ENCODE measurements at places on chromosomes 7 and 10. TPM values are rescaled to one million over a fixed set of nuclear protein-coding genes. Genes with fewer than 3 reads are reported as not detected.

DNA sequence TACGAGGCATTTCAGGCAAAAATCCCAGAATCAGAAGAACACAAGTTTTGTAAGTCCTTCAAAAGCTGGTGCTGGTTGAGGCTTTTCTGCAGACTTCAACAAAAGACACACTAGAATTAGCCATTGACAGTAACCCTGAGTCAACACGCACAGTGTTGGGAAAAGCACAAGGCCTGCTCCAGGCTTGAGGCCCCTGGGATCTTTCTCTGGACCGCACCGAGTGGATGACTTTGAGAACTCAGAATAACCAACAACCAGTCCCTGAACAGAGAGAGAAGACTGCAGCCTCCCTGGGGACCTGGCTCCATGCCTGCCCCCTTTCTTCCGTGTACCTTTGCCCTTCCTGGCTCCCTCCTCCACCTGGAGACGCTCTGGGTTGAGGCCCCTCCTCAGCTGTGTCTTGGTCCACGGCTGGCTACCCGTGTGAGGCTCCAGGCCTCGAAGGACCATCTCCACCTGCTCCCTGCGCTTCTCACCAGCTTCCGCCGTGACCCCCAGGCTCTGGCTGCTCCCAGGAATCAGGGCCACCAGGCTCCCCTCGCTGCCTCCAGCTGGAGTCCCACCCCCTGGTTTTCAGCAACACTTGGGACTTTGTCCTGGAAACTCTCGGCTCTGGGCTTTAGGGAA lies 28.4 kb downstream of the DIP2C start:
- no peak for DNase-seq

GRCh38 chr10:107425931-107426553 lies 261.5 kb upstream of the SORCS1 start:
- no peak for DNase-seq

- DNase-seq: peak; percentile 78
Observed at GRCh38 chr7:140646931-140647647, 6.5 kb upstream of the DENND2A start.

- DNase-seq: no peak
Observed at GRCh38 chr10:37572206-37572605, 285.2 kb downstream of the ZNF248 start.

DNA sequence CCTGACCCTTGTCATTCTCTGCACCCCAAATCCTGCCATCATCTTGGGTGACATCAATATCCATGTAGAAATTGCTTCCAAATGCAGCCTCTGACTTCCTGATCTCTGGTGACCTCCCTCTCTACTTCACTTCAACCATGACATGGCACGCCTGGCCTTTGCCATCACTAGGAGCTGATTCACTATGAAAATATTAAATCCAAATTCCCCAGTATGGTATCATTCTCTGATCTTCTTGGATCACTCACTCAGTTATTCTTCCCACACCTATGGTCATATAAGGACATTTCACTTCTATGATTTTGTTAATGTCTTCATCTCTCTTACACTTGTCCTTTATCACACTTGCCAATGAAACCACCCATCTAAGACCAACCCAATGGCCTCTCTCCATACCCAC lies 73.7 kb upstream of the ODAD2 start:
- no peak for DNase-seq

DNA sequence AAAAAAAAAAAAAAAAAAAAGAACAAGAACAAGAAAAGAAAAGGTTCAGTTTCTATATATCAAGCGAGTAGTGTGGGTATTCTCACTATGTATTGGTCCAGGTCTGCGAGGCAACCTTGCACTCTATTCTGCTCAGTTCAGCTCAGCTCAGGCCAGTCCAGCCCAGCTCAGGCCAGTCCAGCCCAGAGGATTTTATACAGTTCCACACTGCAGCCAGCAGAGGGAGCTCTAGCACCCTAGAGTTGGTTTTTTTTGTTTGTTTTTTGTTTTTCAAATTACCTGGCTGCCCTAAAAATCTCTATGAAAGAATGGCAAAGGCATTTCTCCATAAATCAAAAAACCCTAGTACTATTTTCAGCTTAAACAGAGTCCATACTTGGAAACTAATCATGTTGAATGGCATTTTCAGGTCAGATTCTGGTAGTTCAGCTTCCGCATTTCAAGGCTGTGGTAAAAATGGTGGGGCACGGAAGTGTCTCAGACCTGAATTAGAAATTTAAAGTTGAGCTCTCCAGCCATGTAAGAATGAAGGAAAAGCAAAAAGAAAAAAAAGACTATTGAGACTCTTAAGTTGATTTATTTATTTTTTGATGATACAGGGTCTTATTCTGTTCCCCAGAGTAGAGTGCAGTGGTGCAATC lies 55.2 kb upstream of the GSDME start:
- peak; percentile 44 for DNase-seq

Gene MAD1L1
- total RNA-seq: 163 TPM

DNA sequence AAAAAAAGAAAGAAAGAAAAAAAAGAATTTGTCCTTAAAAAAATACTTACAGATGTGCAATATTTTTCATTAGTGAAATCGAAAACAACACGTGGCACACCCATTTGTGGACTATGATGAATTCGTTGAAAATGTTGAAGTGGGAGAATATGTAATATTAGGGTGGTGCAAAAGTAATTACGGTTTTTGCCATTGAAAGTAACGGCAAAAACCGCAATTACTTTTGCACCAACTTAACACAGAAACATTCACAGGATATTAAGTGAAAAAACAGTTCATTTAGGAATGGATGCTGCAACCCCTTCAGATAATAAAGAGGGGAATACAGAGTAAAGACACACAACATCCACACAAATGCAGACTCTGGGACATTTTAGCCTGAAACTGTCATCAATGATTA lies 96.0 kb downstream of the CALN1 start:
- DNase-seq: no peak

DNA sequence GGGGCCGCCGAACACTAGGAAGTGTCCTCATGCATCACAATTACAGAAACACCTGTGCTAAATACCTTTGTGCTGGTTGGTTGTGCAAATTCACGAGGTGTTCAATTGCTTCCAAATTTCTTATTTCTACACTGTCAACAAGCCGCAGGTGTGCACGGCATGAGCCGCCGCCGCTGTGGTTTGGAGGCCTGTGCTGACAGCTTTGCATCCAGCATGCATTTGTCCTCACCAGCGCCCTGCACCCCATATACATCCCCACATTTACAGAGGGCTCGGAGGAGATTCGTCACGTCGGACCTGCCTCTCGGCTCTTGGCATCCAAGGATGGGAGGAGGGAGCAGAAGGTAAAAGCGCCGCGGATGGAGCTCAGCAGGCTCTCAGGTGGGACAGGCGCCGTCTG lies 305.3 kb upstream of the MKI67 start:
- no peak for DNase-seq

Gene ESYT2
- total RNA-seq: 26.6 TPM

Gene SH2B2
- total RNA-seq: 43.6 TPM

GRCh38 chr10:100341953-100342626 lies 4.9 kb upstream of the SCD start:
- peak; percentile 49 for DNase-seq

DNA sequence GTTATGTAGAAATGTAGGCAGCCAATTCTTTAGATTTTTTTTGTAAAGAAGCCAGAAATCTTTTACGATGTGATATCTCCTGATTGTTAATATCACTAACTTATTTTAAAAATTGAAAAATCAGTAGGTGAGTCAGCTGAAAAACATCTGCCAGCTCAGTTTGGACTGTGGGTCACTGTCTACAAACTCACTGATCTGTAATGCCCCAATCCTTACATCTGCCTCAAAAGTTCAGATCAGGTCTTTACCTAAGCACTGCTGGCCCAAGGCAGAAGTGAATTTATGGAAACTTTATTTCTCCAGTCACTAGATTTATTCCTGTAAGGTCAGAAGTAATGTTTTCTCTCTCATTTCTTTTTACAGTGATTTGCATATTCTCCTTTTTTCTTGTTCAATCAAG lies 31.0 kb upstream of the FAM13C start:
- no peak for DNase-seq
